ENCODE measurements at places on chromosomes 7 and 10. TPM values are rescaled to one million over a fixed set of nuclear protein-coding genes. Genes with fewer than 3 reads are reported as not detected.

GRCh38 chr10:86155054-86155921 is 211.3 kb downstream of the GRID1 start:
- DNase-seq, result no peak

The TRIL gene
- total RNA-seq, result 15.1 TPM

The ASZ1 gene
- total RNA-seq, result not detected

DNA sequence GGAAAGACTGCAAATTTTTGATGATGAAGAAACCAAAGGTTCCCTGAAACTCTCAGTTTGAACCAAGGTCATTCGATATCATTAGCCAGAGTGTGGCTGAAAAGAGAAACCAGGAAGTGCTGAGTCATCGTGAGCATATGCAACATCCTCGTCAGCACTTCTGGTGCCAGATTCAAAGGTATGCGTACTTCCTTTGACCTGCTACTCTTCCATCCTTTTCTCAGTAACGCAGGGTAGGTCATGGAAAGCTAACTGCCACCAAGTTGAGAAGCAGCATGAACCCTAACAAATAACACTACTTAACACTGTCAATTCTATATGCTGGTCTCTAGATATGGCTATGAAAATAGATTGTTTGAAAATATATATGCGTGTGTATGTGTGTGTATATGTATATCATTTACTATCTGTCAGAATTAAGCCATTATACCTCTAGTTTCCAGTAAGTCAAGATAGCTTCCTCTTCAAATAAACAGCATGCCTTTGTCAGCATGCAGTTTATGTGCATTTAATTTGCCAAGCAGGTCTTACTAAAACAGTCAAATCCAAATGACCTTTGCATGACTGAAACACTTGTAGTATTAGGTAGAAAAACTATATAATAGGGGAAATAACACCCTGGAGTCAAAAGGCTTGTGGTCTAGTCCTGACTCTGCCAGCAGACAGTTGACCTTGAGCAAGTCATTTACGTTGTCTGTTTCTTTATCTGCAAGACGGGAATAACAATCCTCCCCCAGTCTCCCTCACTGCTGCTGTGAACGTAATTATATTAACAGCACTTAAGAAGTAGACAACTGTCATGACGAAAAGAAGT is 26.4 kb downstream of the CDK6 start:
- DNase-seq, result peak; percentile 34

DNA sequence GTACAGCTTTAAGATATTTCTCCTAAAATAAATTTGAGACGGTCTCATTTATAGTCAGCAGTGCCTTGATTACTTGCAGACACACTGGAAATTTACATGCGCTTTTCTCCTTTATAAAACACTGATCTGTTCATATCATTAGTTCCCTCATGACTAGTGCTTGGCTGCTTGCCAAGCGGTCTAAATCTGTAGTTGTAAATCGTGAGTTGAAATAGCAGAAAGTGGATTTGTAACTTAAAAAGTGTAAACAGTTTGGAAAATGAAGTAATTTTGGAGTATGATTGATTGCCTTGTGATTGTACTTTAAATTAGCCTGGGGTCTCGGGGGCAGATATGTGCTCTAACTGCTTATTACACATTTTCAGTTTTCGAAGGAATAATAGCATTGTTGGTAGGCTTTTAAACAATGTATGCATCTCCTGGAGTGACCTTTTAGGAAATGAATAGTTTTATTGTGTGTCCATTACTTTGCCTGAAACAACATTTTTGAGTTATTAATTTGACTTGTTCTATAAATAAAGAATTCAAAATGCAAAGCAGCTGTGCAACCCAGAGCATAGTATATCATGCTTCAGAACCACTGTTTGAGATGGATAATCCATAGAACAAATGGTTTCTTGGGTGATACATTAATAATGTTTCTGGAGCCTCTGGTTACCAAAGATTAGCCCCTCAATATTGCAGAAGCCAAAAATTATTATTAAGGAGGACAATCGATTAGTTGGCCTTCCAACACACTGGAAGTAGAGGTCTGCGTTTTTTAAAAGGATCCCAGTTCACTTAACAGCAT is 73.3 kb downstream of the ARID5B start:
- DNase-seq, result peak; percentile 73

GRCh38 chr10:44967616-44968015 is 8.0 kb downstream of the RASSF4 start:
- peak; percentile 17 for DNase-seq

The PSMG3 gene
- total RNA-seq, result 37.7 TPM

GRCh38 chr7:103664577-103664976 is 218.6 kb upstream of the SLC26A5 start:
- DNase-seq, result no peak

DNA sequence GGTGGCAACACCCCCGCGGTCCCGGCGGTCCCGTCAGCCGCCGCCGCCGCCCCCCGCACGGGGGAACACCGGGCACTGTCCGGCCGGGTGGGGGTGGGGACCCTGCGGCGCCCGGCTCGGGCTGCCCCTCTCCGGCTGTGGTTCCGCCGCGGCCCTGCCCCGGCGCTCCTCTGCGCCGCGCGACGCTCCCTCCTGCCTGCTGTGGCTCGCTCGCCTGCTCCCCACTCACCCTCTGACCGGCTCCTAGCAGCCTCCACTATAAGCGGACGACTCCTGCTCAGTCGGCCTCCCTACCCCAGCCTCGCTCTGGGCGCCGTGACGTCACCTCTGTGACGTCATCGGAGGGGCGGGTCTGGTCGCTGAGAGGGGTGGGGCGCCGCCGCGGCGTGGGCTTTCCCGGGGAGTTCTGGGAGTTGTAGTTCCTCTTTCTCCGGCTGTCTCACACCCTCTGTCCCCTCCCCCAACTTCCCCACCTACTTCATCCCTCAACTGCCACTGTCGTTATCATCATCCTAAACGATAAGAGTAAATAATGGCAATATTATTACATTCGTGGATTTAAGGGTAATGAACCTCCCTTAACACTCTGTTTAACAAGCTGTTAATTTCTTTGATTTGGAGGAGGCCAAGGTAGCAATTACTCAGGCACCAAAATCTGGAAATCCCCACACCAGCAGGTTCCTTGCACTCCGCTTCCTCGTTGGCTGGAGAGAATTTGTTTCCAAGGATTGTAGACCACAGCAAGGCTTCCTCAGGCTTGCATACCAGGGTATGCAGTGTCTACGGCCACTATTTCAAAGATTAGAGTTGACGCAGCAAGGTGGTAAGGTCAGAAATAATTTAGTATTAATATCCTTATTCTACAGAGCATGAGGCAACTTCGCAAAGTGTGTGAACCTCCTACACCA is at the start of gene UBE2H:
UBE2H (minus strand) TSS at position 308 of the 908 bp plus-strand sequence. CDS start 405 bp downstream, outside the sequence.
- DNase-seq, result peak; percentile 92

DNA sequence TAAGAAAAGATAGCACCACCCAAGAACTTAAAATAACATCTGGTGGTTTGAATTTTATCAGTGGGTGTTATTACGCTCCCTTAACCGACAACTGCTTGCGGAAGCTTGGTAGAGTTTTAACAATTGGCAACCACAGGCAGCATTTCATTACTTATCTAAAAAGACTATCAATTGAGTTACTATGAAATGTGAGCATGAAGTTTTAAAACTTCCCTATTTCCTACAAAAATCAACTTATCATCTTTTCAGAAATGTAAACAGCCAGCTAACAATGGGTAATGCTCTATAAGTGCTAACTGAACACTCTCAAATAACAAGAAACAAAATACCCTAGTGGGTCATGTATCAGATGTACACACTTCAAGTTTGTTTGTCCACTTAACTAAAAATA is 68.8 kb downstream of the OSBPL3 start:
- no peak for DNase-seq

DNA sequence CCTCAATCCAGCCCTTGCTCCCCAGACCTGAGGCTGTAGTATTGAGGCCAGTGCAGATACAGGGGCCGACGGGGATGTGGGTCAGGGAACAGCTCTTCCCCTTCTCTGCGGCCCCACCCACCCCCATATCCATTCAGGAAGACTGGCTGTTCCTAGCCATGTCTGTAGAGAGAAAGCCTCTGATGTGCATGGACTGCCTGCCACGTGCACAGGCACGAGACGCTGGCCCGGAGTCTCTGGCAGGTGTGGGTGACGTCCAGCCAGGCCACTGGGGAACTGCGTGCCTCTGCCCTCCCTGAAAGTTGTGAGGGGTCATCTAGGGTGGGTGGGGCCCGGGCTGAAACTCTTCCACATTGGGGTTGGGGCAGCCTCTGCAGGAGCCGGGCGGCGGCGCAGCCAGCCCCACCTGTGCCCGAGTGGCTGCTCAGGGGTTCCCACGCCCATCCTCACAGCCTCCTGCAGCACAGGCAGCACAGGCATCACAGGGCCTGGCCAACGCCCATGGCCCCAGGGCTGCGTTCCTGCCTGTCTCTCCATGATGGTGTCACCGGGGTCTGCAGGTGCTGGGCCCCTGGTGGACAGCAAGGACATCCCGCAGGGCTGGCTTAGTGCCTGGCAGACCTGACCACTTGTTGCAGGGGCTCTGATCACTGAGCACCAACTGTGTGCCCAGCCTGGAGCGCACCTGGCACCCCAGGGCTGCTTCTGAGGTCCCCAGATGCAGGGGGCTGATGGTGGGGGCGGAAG is 27.5 kb downstream of the MICALL2 start:
- DNase-seq, result no peak

The SORCS3 gene
- not detected for total RNA-seq

The PALD1 gene
- 12.1 TPM for total RNA-seq

GRCh38 chr7:117715784-117716445 is 157.3 kb downstream of the CTTNBP2 start:
- DNase-seq, result no peak

DNA sequence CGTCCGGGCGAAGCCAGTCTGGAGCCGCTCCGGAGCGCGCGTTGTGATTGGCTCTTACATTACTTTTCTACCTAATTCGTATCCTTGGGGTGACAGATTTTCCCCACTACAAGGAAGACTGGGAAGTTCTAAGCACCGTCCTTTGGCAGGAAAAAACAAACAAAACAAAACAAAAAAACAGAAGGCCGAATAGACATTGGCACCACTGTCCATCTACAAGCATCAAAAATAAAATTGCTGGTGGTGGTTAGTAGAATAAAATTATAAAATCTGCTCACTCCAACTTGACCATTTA is 651 bp upstream of the SKAP2 start:
- DNase-seq, result peak; percentile 26

DNA sequence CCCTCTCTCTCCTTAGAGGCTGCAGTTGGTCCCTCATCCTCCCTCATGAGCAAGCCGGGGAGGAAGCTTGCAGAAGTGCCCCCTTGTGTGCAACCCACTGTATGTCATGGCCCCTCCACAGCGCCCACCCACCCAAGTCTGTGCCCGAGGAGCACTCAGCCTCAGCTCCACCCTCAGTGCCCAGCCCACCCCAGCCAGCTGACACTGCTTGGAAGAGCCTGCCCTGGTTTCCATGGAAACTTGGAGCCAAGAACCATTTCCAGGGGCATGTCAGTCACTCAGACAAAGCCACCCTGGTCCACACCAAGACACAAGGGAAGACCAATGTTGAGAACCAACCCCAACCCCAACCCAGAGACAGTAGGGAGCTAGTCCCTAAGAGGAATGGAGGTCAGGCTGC is 79.5 kb downstream of the PAX2 start:
- DNase-seq, result no peak

- no peak for DNase-seq
Measured at GRCh38 chr10:5625992-5626777, 40.2 kb downstream of the ASB13 start.

The ZNHIT1 gene
- total RNA-seq, result 54.6 TPM

DNA sequence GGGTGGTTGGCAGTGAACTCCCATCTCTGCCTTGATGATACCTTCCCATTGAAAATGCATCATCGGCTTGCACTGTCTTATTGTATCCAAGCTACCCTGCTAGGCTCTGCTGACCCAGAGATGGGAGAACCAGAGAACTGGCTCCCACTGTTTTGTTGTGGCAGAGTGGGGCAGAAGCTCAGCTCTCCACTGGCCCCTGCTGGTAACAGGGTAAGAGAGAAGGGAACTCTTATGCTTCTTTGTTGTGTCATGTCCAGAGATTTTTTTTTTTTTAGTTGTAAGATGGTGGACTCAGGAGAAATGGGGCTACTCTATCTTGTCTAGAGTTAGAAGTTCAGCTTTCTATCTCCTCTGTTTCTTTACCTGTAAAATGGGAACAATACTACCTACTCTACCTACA is 100.5 kb upstream of the SDK1 start:
- DNase-seq, result no peak

DNA sequence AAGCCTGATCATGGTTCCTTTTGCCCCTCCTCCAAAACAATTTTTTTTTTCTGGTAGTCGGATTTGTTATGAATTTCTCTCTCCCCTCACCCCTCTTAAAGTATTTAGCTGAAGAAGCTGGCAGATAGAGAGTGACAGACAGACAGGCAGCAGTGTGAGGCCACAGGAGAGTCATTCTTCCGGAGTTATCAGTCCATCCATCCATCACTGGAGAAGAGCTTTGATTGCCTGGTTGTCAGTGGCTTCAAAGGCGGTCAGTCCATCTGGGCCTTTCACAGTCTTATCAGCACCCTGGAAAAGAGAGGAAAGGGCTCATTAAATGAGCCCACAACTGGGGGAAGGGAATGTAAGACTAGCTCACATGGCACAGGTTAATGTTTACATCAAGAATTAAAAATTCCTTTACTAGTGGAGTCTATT is 47.4 kb downstream of the MTPN start:
- DNase-seq, result no peak

Data from omental fat pad (tissue), 4 donors.